ENCODE measurements at places on chromosomes 3 and 15. TPM values are rescaled to one million over a fixed set of nuclear protein-coding genes. Genes with fewer than 3 reads are reported as not detected.
A peak's percentile ranks its signal among the peaks of the same experiment; 100 is the strongest.

DNA sequence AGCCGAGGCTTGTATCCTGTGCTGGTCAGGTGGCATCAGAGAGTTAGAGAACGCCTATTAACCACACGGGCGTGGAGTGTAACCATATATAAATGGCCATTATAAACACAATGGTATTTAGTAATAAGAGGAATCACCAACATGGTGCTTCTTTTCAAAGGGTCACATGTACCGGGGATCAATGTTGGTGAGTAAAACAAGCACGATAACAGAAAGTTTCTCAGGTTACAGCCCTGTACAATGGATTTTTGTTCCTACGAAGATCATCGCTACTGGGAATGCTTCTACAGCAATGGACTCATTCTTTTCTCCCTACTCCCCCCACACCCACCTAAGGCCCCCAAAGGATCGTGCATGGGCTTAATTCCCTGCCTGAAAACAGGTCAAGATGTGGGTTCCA, 42.5 kb downstream of the MEIS2 start:
- H3K36me3 ChIP-seq = peaks cover 2% of the 10 kb centered on the region
- DNase-seq = no peak
- no peaks in the 10 kb centered on the region for H3K27me3 ChIP-seq

GRCh38 chr3:123780656-123781055, 103.5 kb downstream of the MYLK start:
- H3K27ac ChIP-seq = peak overlapping the region; percentile 90
- H3K4me1 ChIP-seq = peaks cover 42% of the 10 kb centered on the region
- H3K27me3 ChIP-seq = no peaks in the 10 kb centered on the region
- DNase-seq = peak; percentile 72

DNA sequence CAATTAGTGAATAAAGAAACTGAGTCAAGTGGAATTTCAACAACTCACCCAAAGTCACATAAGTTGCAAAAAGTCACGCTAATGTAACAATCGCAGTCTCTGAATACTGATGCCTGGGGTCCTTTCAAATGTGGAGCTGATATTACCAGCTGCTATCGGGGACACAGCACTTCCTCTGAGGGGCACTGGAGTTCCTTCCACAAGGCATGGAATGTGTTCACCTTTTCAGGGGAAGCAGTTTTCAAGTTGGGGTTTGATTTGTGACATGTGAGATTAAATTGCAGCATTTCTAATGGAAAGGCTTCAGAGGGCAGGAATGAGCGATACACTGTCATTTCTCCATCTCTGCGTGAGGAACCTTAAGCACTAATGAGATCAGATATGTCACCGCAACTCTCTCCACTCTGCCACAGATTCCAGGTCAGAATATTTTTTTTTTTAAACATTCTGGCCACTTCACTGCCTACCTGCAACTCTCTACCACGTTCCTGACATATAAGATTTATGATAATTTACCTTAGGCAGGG, 807.2 kb upstream of the CFAP20DC start:
- no peaks in the 10 kb centered on the region for H3K27me3 ChIP-seq
- DNase-seq = no peak

DNA sequence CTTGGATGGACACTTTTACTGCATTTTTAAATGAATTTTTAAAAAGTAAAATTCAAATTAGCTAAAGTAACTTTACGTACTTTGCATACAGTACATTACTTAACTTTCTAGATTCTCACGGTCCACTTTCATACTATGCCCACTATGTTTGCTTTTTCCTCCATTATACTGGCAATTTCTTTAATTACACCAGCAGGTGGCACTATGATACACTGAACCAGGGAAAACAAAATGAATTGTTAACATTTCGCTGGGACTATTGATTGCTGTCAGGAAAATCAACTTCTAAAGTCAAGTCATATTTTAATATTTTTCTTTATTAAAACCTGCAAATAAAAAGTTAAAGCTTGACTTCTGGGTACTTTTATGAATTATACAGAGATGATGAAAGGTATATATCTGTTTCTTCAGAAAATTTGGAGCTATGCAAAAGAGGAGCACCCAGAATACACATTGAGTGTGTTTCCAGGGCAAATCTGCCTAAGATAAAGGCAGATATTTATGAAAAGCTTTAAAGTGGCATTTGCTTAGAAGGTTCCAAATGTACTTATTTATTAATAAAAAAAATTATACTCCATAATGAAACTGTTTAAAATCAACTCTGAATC, 21.8 kb upstream of the POU1F1 start:
- H3K27me3 ChIP-seq = no peaks in the 10 kb centered on the region
- DNase-seq = peak; percentile 32
- no peaks in the 10 kb centered on the region for H3K4me1 ChIP-seq
- no peaks in the 10 kb centered on the region for H3K36me3 ChIP-seq

The ARL14 gene
- 0.18 TPM for total RNA-seq

DNA sequence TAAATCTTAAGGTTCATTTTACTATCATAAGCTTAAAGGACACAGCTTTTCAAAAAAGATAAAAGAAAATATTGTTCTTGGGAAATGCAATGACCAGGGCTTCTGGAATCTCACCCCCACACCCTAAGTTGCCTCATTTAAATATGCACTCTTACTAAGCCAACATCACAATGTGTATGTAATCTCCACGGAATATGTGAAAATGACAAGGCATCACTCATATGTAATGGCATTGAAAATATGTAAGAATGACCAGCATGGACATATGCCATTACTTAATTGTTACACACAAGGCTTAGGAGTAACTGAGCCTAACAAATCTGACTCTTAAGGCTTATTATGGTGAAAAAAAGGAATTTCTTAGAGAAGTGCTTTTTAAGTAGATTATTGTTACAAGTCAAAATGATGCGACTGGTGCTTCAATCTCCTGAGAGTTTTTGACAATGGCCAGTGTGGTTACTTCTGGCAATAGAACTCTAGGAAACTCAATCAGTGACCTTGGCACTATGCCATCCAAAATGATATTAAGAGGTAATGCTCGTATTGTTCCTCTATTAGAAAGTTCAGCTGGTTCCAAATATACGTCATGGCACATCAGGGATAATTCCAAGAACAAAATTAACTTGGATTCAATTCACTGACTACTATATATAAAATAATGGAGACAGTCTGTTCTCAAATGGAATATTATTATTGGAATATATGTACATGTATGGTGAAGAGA, 290.0 kb upstream of the PLSCR5 start:
- no peak overlapping the region for H3K27ac ChIP-seq
- no peaks in the 10 kb centered on the region for H3K27me3 ChIP-seq
- no peaks in the 10 kb centered on the region for H3K36me3 ChIP-seq
- H3K4me3 ChIP-seq = no peak overlapping the region
- peak; percentile 22 for DNase-seq

The SEMA7A gene
- total RNA-seq = 27.8 TPM

The IGSF11 gene
- total RNA-seq = not detected

The DNAJC19 gene
- 16.0 TPM for total RNA-seq

The PPCDC gene
- 13.3 TPM for total RNA-seq
